Cortex of kidney (tissue), 1 donor: ENCODE measurements at places on chromosomes 4 and X.

DNA sequence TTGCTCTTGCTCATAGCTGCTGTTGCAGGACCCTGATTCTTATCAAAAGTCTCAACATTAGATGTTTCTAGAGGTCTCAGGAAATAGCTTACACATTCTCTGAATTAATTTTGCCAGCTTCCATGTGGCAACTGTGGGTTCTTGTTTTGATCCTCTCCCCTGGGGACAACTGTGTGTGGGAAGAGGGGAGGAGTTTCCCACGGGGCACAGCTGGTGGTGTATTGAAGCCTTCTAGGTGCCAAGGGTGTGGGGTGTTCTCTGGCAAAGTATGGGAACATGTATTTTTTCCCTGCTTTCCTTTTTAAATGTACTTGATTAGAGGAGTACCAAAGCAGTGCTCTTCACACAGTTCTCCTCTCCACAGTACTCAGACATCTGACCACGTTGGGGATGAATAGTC is 212.7 kb downstream of the RPA4 start:
- DNase-seq: no peak

DNA sequence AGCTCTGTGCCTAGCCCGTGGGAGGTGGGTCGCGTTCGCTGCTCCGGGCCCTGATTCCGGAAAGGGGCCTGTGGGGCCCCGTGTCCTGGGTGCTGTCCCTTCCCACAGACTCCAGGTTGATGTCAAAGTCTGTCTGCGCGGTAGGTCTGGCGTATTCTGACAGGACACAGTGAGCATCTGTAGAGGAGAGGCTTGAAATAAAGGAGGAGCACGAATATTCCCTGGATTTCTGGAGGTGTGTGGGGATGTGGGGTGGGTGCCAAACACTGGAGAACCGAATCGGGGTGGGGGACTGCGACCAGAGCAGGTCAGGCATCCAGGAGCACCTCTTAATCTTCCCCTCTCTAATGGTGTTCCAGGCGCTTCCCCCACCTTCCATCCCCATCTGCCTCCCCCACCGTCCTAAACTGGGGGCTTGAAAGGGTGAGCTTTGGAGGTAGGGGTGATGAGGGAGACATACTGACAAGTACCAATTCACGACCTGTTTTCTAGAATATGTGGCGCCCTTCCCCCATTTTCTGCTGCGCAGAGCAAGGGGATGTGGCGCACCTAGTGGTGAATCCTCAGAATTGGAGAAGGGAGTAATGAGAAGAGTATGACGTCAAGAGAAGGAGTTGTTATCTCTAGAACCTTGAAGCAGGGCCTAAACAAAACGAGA is 877 bp downstream of the GPRASP1 start:
- DNase-seq: no peak

GRCh38 chrX:136450050-136450830 is 37.5 kb upstream of the BRS3 start:
- no peak for DNase-seq

DNA sequence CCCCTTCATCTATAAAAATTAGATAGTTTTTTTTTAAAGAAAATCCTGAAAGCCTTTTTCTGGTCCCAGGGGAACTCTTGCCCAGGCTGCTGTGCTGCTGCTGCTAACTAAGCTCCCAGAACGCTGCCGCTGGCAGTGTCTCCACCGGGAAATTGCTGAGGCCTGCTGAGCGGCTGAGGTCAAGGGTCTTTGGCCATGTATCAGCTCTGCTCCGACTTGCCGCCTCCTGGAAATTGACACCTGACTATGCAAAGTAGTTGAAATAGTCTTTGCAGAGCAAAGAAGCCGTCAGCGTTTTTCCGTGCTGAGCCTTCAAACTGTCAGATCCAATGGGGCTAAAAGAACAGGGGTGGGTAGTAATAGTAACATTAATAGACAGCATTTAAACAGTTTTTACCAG is 839 bp downstream of the QDPR start:
- DNase-seq: peak; percentile 18

DNA sequence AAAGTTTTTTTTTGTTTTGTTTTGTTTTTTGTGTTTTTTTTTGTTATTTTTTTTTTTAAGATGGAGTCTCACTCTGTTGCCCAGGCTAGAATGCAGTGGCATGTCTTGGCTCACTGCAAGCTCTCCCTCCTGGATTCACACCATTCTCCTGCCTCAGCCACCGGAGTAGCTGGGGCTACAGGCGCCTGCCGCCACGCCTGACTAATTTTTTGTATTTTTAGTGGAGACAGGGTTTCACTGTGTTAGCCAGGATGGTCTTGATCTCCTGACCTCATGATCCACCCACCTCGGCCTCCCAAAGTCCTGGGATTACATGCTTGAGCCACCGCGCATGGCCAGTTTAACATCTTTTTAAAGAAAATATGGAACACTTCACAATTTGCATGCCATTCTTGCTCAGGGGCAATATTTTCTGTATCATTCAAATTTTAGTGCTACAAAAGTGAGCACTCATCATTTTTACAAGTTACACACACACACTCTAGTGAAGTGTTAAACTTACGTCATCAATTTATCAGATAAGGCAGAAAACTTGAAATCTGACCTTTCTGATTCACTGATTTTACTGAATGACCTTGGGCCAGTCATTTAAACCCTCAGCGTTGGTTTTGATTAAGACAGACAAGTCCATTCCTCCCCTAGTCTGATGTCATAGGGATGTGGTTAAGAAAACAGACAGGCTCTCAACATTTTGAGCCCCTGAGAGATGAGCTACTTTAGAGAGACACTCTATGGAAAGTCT is 61.2 kb downstream of the TRIM2 start:
- DNase-seq: no peak

GRCh38 chrX:102697494-102697893 is 14.8 kb upstream of the GPRASP2 start:
- no peak for DNase-seq

- no peak for DNase-seq
Measured at GRCh38 chr4:163815776-163816175, 321.3 kb downstream of the TMA16 start.

GRCh38 chr4:26141051-26141721 is 179.6 kb upstream of the RBPJ start:
- no peak for DNase-seq

GRCh38 chrX:151723156-151723760 is 7.4 kb downstream of the FATE1 start:
- DNase-seq: no peak

GRCh38 chr4:169236873-169237626 is 33.7 kb downstream of the SH3RF1 start:
- no peak for DNase-seq

DNA sequence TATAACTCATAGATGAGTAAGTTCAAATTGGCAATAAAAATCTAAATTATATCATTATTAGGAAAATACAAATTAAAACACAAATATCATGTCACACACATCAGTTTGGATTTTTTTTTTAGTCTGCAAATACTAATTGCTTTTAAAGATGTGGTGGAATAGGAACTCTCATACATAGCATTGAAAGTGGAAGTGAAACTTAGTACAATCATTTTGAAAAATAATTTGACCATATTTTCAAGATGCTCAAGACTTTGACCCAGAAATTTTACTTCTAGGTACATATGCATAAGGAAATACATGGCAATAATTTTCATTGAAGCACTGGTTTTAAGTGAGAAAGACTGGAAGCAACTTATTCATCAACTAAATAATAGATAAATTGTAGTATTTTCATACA is 147.5 kb upstream of the SMIM31 start:
- no peak for DNase-seq

DNA sequence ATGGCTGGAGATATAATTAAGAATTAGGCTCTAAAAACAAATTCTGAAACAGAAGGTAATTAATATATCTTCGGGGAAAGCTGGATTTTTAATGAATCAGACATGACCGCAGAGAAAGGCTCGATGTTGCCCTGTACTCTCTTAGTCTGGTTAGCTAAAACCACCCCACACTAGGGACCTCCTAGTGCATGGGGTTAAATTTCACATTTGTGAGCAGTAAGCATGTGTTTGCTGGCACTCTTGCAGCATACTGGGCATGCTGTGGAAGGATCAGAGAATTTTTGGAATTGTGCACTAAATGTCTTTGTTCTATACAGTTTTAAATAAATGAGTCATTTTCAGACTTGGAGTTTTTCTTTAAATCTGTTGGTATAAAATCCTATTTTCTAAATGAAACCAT is 475.6 kb upstream of the FTHL17 start:
- no peak for DNase-seq

- no peak for DNase-seq
Measured at GRCh38 chrX:50635162-50635561, 164.5 kb upstream of the DGKK start.

- DNase-seq: no peak
Measured at GRCh38 chrX:11778230-11778629, 20.2 kb downstream of the MSL3 start.

GRCh38 chrX:153687121-153688039 is at the start of gene SLC6A8:
Gene SLC6A8 (plus strand): TSS chrX:153687926. CDS start chrX:153688575, 649 bp downstream.
- no peak for DNase-seq

DNA sequence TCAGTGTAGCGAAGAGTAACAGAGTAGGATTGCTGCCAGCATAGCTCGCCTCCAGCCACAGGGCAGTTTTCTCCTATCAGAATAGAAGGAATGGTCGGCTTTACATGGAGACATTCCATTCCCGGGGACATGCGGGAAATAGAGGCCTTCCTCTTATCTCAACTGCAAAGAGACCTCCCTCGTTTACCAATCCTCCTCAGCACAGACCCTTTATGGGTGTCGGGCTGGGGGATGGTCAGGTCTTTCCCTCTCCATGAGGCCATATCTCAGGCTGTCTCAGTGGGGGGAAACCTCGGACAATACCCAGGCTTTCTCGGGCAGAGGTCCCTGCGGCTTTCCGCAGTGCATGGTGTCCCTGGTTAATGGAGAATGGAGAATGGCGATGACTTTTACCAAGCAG is 285.0 kb downstream of the ASMT start:
- no peak for DNase-seq

GRCh38 chrX:1224954-1225353 is 12.5 kb upstream of the CRLF2 start:
- DNase-seq: no peak
